ENCODE measurements at places on chromosomes 6 and 20.

GRCh38 chr6:32803416-32803815 lies 13.4 kb downstream of the HLA-DOB start:
- no peak for DNase-seq

GRCh38 chr6:47375426-47375825 lies 65.7 kb upstream of the TNFRSF21 start:
- DNase-seq: no peak

DNA sequence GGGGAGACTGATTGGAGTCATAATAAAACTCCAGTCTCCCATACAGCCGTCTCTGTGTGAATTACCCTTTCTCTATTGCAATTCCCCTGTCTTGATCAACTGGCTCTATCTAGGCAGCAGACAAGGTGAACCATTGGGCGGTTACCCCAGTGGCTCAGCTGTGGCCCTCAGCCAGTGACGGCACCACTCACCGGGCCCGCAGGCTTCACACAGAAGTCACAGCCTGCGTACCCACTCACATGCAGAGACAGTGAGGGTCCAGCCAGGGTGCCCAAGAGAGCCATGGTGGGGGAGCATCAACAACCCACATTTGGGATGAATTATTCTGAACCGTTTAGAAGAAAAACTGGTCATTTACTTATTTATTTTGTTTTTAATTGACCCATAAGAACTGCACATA lies 78.5 kb downstream of the WDR27 start:
- no peak for DNase-seq

DNA sequence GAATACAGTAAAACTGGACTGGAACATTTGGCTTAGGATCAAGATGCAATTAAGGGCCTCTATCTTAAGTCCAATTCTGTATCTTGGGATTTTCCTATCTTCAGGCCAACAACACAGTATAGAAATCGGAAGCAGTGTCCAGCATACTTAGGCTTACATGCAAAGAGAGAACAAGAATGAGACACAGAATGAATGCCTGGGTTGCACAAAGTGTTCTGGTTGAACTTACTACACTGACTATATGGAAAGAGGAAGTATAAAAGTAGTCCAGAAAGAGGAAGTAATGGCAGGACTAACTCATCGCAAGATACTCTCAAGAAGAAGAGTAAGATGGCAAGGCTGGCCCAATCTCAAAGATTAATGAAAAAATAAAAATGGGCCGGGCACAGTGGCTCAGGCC lies 87.6 kb downstream of the BTBD9 start:
- no peak for DNase-seq

DNA sequence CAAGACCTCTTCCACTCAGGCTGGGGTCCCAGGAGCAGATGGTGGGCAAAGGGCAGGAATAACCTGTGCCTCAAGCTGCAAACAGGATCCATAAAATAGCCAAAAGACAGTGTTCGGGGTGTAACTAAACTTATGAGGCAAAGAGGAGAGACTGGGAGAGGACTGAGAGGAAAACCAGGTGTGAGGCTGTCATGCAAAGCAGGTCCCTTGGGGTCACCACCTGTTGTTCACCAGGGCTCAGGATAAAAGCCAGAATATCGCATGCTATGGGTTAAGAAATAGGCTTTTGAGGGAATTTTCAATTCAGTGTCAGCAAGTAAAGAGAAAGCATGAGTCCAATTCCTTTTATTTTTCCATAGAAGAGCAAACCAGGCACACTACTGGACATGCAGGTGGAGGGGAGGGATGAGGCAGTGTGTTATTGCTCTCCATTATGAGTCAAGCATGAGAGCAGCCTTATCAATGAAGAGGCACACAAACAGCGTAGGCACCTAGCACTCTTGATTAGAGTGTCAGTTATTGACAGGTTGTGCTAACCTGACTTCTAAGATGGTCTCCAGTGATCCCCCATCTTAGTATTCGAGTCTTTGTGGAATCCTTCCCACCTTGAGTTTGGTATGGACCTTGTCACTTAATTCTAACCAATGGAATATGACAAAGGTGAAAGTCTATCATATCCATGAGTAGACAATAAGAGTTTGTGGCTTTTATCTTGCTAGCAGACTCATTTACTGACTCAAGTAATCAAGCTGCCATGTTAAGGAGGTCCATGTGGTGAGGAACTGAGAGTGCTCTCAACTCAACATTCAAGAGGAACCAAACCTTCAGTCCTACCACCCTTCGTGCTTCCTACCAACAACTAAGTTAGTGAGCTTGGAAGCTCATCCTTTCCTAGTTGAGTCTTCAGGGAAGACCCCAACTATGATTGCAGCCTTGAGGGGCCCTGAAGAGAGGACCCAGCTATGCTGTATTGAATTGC lies 18.8 kb downstream of the HLA-E start:
- DNase-seq: no peak

- no peak for DNase-seq
Observed at GRCh38 chr20:62493253-62493885, 17.6 kb upstream of the GATA5 start.

DNA sequence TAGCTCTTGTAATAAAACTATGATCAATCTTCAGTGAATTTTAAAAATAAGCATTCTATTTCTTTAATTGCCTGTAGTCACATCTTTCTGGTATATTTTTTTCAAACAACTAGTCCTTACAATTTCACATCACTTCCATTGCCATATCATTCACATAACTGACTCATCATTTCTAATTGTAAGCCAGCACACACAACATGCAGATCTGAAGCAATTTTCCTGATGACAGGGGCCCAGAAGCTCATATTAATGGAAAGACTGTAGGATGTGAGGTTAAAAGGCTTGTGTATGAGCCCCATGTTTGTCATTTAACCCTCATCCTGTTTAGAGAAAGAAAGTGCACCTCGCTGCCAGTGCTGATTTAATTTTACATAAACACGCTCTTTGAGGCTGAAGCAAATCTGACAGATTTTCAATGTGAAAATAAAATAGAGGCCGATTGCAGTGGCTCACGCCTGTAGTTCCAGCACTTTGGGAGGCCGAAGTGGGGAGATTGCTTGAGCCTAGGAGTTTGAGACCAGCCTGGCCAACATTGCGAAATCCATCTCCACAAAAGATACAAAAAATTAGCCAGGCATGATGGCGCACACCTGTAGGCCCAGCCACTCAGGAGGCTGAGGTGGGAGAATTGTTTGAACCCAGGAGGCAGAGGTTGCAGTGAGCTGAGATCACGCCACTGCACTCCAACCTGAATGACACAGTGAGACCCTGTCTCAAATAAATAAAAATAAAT lies 40.1 kb upstream of the LTV1 start:
- DNase-seq: no peak

DNA sequence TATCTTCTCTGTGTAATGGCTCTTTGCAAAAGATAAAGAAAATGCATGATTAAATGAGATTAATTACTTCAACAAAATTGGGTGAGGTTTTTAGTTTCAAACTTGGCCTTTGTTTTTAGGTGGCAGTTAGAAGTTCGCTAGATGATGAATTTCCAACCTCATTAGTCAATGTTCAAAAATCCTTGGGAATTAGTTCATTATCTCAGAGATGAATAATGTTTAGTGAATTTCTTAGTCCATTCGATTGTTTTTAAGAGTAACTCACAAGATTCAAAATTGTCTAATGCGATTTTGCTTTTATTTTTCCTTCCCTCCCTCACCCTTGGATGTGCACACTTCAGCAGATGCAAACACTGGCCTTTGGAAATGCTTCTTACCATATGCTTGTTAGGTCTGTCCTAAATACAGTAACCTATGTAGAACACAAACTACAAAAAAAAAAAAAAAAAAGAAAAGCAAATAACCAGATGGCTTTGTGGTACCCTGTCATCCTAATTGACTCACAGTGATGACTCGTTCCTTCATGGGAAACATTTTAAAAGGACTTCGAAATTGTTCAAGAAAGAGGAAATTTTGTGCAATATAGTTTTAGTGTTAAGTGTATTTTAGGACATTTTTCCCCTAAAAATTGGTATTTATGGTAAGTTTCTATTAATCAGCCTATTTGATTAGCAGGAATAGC lies 66.7 kb downstream of the FAM229B start:
- peak; percentile 45 for DNase-seq

DNA sequence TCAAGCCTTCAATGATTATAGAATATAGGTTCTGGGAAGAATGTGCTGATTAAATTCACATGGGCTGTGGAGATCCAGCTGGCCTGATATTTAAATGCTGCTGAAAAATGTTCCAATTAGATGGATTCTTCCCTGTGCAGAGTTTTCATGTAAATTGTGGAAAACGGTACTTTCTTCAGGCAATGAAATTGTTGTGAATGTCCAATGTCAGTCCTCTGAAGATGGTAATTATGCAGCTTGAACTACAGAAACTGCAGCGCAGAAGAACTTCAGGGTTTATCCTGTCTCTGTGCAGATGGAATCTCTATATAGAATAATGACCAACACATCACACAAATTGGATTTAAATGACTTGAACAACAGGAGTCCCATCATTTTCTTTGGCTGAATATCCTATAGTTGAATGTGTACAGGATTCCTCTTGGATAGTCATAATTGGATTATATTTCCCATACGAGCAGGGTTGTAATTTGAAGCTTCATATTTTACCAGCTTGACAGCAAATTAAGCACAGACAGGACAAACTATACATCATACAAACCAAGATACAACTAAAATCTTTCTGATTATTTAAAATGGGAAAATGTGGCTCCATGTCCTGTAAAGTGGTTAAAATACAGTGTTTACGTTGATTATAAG lies 82.3 kb downstream of the CAP2 start:
- no peak for DNase-seq

- no peak for DNase-seq
Observed at GRCh38 chr20:52539891-52540290, 348.3 kb upstream of the ZFP64 start.

GRCh38 chr6:11164717-11165646 lies 53.5 kb upstream of the ERVFRD-1 start:
- DNase-seq: peak; percentile 41

DNA sequence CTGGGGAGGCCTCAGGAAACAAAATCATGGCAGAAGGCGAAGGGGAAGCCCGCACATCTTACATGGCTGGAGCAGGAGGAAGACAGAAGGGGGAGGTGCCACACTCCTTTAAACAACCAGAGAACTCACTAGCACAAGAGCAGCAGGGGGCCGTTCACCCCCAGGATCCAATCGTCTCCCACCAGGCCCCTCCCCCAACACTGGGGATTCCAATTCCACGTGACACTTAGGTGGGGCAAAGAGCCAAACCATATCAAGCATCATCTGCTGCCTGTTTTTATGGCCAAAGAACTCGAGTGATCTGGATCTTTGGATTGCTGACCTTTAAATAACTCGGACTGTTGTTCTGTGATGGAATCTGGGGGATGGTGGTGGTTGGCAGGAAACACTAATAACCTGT lies 28.0 kb downstream of the PNLDC1 start:
- DNase-seq: no peak

- DNase-seq: no peak
Observed at GRCh38 chr6:35216412-35216732, 2.6 kb downstream of the SCUBE3 start.

GRCh38 chr20:40659567-40659966 lies 29.5 kb downstream of the MAFB start:
- DNase-seq: no peak

GRCh38 chr6:52497652-52498408 lies 77.7 kb downstream of the EFHC1 start:
- no peak for DNase-seq

DNA sequence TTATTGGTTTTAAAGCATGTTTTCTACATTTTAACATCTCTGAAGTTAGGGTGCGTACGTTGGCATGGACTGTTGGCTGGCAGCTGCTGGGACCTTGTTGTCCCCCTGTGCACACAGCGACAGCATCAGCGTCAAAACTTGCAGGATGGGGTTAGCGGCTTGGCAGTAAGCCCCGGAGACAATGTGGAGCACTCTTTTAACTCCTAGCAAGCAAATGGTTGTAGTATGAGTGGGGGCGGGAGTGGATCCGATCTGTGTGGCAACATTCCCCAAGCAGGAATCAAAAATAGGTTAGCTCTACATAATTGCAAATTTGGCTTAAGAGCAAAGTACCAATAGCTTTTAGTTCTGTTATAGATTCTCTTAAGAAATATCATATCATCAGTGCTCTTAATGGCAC lies 70.1 kb downstream of the NRN1 start:
- DNase-seq: no peak

- no peak for DNase-seq
Observed at GRCh38 chr20:47054945-47055344, 160.3 kb downstream of the EYA2 start.

DNA sequence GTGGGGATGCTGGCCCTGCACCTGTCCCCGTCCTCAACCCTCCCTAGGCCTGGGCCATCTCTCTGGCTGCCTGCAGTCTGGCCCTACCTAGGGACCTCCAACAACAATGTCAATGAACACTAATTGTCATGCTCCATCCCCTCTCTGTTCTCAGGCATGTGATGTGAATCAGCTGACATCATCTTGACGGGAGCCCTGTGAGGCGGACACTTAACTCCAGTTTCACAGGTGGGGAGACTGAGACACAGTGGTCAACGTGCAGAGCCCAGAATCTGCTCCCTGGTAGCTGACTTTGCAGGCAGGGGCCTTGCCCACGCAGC lies 762 bp upstream of the TCEA2 start:
- no peak for DNase-seq

DNA sequence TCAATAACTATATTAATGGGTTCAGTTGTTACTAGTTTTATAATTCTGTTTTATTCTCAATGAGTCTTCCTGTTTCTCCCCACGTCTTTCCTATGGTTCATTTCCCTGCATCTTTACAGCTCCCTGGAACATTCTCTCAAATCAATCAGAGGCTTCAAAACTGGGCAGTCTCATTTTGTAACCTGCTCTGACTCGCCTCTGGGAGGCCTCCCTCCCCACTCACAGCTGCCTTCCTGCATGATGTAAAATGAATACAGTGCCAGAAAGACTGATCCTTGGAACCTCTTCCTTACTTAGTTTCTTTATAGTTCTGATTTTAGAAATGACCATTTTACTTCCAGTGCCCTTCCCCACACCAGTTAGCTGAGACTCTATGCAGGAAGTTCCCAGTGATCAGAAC lies 103.9 kb downstream of the ESR1 start:
- DNase-seq: no peak

DNA sequence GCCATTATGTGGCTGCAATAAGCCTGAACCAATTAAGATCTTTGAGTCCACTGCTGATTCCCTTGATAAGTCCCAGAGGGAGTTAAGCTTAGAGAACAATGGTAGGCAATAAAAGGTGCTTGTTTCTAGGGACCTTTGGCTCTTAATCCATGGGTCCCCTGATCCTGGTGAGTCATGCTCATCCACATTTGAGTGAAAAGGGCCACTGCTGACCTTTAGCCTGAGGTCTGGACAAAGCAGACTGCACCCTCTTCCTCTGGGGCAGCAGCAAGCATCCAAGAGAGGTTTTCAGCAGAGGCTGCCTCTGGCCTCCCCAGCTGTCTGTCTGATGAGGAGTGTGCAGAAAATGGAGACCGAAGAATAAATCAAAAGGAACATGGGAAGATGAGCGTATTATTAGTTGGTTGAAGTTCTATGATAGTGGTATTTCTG lies 16.1 kb upstream of the SCGN start:
- DNase-seq: no peak

DNA sequence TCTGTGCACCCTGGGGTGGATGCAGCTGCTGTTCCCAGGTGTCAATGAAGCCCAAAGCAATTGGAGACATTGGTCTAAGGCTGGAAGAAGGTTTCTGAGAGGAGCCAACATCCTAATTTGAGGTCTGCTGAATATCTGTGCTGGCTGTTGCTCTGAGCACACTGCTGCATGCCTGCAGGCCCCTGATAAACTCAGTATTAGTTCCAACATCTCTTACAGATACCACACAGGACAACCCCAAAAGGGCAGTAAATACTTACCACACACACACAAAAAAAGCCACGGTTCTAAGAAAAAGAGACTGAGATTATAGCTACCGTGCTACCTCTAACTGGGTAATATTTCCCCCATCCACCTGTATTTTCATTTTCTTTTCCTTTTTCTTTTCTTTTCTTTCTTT lies 164.3 kb upstream of the SOX4 start:
- no peak for DNase-seq
